ENCODE measurements at places on chromosomes 3 and 15.

DNA sequence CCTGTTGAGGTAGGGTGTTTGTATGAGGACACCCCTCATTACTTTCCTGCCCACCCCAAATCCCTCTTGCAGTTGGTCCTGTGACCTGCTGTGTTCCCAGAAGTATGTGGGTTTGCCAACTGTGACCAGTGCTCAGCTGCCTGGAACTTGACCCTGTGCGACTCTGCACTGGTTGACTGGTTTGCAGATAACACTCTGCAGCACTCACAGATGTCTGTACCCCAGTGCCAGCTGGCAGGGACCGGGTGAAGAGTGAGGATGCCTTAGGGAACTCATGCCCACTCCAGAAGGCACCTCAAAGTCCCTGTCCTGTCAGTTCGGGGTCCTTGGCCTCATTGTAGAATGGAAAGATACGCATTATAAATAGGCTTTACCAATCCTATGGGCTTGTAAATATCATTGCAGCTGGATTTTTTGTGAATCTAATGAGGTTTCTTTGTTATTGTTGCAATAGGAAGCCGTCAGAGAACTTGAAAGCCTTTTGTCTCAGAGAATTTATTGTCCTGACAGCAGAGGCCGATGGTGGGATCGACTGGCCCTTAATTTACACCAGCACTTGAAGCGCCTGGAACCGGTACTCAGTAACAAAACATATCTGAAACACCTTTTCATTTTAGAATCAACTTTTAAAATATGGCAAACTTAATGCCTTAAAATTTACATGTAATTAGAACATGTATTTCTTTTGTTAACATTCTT lies 18.2 kb downstream of the FAN1 start:
- DNase-seq: no peak

DNA sequence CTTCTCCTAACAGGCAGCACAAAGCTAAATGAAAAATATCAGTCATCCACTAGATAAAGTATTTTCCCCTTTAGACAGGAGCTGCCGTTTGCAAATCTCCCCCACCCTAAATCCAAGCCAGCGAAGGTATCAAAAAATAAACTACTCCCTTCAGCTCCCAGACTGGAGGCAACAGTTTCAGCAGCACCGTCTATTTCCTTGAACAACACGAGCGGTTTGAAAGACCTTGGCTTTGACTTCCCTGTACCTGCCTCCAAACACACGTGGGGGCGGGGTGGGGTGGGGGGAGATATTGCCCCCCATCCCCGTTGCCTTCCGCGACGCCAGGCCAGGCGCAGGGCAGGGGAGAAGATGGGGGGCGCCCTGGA lies 832 bp upstream of the CACNA1D start:
- no peak for DNase-seq

GRCh38 chr15:72315706-72316370 lies 4.1 kb downstream of the CELF6 start:
- no peak for DNase-seq

DNA sequence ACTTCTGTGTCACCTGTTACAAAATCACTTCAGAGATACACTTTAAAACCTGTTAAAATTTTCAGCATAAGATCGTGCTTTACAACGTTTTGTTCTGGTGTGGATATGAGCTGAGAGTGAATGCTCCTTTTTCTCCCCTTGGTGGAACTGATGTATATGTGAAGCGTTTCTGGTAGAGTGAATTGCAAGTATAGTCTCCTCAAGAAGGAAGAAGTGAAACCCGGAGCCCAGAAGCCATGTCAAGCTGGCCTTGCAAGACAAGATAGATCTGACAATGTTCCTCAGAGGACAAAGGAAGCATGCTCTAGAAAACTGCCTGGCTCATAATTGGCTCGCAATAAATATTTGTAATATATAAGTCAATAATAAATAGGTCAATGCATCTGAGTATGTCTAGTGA lies 23.6 kb downstream of the SERPINI2 start:
- no peak for DNase-seq

- no peak for DNase-seq
Observed at GRCh38 chr15:41901431-41901830, 7.6 kb upstream of the SPTBN5 start.

GRCh38 chr15:85172846-85173490 lies 191.3 kb downstream of the PDE8A start:
- DNase-seq: no peak

DNA sequence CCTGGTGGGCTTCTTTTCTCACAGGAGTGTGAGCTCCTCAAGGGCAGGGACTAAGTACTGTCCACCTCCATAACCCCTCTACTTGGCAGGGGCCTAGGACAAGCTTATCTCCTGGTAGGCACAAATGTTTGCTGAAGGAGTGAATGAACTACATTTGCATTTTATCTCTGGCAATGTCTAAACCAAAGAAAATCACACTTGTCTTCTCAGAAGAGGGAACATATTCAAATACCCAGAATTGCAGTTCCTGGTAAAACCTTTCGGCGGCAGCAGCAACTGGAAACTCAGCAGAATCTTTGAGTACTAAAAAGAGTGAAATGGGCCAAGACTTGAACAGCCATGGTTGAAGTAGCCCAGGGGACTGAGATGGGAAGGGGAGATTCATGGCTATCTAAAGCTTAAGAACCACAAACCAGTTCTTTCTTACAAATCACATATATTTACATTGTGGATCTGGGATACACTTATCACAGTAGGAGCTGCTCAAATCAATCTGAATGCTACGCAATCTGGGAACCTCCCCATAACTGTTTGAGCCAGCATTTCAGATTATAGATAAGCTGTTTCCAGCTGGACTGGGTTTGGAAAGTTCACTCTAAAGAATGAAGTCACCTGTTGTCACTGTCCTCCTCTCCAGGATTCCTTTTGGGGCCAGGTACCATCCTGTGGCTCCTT lies 18.7 kb upstream of the PTPN9 start:
- no peak for DNase-seq

GRCh38 chr15:44222478-44222877 lies 27.4 kb upstream of the FRMD5 start:
- DNase-seq: no peak

- no peak for DNase-seq
Observed at GRCh38 chr3:195034541-195034940, 236.4 kb downstream of the XXYLT1 start.

GRCh38 chr3:177283983-177284382 lies 86.7 kb upstream of the TBL1XR1 start:
- DNase-seq: no peak

GRCh38 chr15:68382286-68383007 lies 49.5 kb downstream of the ITGA11 start:
- no peak for DNase-seq

DNA sequence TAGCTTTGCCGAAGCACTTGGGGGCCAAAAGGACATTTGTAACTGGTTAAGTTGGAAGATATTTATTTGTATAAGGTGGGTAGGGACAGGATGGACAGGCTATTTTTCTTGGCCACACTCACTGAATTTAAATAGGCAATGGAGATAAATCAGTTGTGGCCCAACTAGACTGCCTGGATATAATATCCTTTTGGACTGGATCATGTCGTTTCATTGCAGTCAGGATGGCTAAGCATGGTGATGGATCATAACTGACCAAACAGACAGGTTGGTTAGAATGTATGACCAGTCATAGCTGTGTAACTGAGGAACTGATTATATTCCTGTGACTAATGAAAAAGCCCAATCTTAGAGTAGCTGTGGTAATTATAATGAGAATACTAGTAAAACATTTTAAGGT lies 284.0 kb downstream of the LPP start:
- DNase-seq: no peak

- DNase-seq: no peak
Observed at GRCh38 chr15:94272251-94272898, 41.0 kb downstream of the MCTP2 start.

- DNase-seq: no peak
Observed at GRCh38 chr3:167816953-167817352, 81.4 kb downstream of the SERPINI1 start.

GRCh38 chr15:88246666-88247446 lies 9.7 kb downstream of the NTRK3 start:
- DNase-seq: peak; percentile 65

- DNase-seq: no peak
Observed at GRCh38 chr3:57031631-57032541, 28.6 kb upstream of the SPATA12 start.

GRCh38 chr15:40222131-40222530 lies 16.7 kb upstream of the PAK6 start:
- no peak for DNase-seq

- DNase-seq: no peak
Observed at GRCh38 chr3:23805210-23805632, 534 bp upstream of the UBE2E1 start.

DNA sequence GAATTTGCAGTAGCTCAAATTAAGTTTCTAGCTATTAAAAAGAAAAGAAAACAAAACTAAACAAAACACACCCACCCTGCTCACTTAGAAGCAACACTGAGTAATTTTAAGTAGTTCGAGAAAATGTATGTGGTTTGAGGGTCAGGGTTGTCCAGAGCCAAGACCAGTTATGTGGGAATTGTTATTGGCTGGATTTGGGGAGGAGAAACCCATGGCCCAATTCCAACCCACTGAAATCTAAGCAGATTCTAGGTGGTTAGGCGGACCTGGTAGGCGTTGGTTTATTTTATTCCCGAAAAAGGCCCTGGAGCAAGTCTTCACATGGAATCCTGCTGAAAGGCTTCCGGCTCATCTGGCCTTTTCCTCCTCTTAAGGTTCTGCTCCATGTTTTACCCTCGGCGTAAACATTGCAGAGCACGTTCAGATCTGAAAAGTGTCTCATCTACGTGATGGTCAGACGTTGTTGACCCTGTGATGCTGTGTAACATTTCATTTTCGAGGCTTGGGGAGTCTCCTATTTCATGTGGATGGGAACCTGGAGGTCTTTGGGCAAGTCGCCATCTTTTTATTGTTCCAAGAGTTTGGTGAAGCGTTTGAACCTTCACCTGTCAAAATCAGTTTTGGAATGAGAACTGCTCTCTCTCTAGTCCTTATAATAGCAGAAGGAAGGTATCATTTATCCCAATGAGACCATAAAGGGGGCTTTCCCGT lies 64.0 kb downstream of the FLNB start:
- DNase-seq: no peak

DNA sequence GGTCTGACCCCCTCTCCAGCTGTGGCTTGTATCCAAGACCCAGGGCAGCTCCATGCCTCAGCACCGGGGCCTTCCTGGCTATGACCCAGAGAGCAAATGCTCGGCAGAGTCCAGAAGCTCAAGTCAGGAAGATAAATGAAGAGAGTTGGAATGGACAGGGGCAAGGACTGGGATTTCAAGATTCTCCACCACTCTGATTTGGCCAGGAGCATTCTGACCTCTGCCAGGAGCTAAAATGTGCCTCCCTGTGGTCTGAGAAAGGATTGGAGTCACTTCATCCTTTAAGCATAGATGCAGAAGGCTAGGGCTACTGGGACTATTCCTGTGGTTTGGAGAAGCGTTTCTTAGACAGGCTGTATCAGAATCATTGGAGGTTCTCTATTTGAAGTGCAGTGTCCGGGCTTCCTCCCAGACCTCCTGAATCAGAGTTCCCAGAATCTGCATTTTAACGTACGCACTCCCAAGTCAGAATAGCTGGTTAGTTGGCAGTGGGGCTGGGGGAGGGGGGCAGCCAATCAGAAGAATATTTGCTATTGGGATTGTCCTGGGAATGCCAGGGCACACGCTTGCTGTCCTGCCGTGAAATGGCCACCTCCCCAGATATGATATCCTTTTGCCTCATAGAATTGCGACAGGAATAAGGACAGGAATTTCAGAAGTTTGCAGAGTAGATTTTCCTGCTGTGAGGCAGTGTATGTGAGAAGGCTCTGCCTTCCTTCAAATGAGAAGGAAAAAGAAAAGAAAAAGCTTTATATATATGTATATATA lies 57.4 kb downstream of the HRH1 start:
- no peak for DNase-seq

GRCh38 chr3:61118830-61119229 lies 132.4 kb downstream of the FHIT start:
- DNase-seq: no peak

DNA sequence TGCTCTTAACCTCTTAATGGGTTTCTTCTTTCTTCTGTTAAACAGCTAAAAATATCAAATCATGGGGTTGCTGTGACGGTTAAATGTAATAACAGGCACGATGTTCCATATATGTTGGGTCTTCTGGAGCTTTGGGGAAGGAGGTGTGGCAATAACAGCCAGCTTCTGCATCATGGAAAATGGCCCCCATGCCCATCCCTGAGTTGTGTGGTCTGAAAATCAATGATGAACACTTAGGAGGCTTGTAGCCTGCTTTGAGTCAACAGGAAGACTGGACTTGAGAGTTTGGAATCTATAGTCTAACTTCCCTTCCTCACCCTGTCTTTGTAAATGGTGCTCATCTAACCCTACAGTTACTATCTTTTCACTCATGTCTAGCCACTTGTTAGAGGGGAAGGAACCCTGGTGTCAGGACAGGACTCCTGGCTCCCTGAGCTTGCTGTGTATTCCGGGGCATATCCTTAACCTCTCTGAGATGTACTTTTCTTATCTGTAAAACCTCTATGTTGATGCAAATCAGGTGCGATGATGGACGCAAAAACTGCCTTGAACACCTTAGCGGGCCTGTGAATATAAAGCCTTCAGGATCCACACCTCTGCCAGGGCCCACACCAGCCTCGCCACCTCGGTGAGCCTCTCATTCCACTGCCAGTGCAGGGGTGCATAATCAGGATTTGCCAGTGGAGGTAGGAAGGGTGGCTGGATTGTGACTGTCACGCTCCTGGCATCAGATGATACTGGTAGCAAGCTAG lies 27.5 kb downstream of the SMAD3 start:
- no peak for DNase-seq

GRCh38 chr3:197293605-197294237 lies 4.7 kb downstream of the DLG1 start:
- DNase-seq: no peak

DNA sequence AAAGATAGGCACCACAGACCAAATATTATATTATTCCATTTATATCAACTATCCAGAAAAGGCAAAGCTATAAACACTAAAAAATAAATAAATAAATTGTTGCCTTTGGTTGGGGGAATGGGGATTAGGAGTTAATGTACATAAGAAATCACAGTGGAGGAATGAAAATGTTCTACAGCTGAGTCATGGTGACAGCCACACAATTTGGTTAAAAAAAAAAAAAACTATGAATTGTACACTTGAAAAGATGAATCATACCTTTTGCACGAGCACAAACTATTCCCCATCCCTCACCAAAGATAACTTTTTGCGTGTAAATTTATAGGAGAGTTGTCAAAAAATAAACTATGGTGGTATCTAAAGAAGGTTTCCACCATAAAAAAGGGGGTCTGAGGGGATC lies 103.2 kb downstream of the TBC1D5 start:
- no peak for DNase-seq

DNA sequence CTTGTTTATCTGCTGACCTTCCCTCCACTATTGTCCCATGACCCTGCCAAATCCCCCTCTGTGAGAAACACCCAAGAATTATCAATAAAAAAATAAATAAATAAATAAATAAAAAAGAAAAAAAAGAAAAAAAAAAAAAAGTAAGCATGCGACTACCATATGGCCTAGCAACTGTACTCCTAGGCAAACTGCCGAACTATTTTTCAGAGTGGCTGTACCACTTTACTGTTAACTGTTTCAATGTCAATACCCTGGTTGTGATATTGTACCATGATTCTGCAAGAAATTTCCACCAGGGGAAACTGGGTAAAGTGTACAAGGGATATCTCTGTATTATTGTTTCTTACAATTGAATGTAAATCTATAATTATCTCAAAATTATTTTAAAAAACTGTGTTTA lies 41.3 kb upstream of the MAP4 start:
- no peak for DNase-seq

GRCh38 chr15:56653107-56653506 lies 80.2 kb downstream of the ZNF280D start:
- DNase-seq: no peak

- DNase-seq: no peak
Observed at GRCh38 chr3:95302044-95302443, 1239.2 kb downstream of the NSUN3 start.
